ENCODE measurements at places on chromosomes 11 and 22.

- DNase-seq = no peak
Observed at GRCh38 chr22:21803811-21804249, 63.6 kb downstream of the MAPK1 start.

DNA sequence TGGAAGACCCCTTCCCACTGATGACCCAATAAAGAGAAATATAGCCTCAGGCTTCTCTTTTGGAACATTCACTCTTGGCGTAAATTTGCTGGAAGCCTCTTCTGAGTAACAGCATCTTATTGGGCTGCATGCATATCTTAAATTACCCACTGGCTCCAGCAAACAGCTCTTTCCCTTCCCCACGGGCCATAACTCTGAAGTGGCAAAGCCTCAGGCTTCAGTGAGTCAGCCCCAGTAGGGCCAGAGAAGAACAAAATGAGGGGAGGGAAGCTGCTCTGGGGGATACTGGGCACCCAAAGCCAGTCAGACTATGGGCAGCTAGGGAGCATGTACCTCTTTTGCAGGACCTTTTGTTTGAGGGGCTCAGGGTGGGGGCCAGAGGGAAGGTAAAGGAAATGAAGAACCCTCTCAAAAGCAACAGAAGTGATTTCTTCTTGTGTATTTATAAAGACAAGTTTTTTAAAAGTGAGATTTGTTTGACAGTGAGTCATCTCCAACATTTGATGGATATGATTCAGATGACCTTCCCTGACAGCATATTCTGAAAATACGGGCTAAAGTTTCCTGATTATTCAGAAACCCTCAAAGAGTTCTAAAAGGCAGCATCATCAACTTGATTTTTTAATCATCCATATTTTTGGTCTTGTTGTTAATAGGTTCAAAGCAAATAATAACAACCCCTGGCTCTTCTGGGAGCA, 203.4 kb downstream of the KIF18A start:
- no peak for DNase-seq

- no peak for DNase-seq
Observed at GRCh38 chr11:102626676-102627075, 1.5 kb upstream of the MMP20 start.

GRCh38 chr11:45179686-45180178, 33.3 kb downstream of the PRDM11 start:
- peak; percentile 37 for DNase-seq

GRCh38 chr22:29193021-29193420, 12.7 kb upstream of the EMID1 start:
- no peak for DNase-seq

GRCh38 chr11:28961726-28962125, 853.5 kb downstream of the METTL15 start:
- no peak for DNase-seq

DNA sequence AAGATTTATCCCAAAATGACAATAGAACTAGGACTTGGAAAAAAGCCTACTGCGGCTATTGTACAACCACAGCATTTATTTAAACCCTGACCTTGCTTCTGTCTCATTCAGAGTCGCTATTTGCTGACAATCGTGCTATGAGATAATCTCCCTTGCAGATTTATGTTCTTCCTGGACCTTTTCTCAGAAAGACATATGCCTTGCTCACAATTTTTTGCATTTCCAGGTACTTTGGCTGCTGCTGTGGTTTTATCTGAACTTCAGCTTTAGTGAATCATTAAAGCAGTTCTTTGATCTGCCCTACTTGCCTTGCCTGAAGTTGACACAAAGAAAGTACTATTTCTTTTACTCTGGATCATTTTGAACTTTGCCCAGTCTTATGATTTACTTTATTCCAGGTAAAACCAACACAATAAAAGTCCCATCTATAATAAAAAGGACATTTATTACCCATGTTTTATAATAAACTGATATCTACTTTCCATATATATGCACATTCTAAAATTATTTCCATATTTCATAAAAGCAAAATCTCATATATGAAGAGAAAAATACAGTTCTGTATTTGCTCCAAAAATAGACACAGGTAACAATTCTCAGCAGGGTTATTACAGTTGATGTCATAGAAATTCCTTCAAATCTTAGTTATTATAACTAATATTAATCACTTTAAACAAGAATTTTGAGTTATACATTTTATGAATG, 63.4 kb upstream of the CARD18 start:
- DNase-seq = no peak

- DNase-seq = no peak
Observed at GRCh38 chr11:114886644-114887265, 208.4 kb downstream of the NXPE2 start.

DNA sequence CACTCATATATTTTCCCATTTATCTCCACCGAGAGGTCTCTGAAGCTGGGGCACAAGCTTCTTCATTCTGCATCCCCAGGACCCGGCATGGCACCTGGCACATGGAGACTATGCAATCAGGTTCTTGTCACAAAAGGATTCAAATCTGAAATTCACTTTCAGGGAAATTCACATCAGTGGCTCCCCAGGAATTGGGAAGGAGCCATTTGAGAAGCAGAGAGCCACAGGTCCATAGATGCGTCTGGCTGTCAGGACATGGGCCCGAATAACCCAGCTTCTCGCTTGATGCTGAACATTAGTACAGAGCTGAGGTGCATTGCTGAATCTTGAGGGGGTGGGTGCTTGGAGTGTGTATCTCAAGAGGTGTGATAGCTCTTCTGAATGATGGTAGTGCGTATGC, 82.5 kb downstream of the TSPAN18 start:
- no peak for DNase-seq

DNA sequence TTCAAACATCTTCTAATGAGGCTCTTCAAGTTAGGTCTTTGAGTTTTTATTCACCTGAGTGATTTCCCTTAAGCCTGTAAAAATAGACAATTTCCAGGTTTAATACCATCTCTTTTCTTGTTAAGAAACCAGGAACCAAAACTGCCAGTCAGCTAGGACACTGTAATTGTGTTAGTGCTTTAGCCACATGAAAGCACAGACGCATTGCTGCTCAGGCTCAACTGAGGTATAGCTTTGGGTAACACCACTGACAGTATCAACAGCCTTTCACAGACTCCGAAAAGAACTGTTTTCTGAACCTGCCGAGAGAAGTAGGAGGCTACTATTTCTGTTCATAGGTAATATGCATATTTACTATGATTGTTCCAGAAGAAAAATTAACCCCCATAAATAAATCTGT, 768.7 kb downstream of the ETS1 start:
- no peak for DNase-seq

DNA sequence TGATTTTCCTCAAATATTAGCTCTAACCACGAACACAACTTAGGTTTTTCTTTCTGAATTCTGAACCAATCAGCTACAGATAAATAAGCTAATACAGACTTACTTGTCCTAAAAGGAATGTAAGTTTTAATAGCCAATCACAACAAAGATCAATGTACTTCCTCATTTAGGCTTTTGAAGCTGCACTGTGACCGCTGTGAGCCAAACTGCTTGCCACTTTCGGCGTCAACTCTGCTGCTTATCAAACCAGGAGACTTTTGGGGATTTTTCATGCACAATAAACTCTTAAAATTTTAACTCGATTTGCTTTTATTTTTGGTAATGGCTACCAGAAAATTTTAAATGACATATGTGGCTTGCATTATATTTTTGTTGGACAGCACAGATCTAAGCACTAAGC, 92.5 kb downstream of the TMPRSS5 start:
- no peak for DNase-seq

DNA sequence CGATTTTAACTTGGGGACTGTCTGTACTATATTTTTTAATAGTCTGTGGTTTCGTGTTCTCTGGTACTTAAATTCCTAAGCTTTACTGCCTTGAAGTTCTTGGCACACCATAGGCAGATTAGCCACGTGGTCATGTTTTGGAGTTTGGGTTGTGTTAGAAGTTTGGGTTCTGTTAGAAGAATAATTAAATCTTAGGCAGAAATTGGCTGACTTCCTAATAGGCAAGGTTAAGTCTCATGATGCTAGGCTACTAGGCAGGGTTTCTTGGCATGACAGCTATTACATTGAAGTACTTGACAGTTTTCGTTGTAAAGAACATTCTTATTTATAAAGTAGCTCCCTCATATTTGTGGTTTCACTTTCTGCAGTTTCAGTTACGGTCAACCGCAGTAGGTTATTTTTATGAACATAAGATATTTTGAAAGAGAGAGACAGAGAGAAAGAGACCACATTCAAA, 30.0 kb upstream of the MMP7 start:
- no peak for DNase-seq

GRCh38 chr11:119793335-119793984, 64.5 kb upstream of the NECTIN1 start:
- no peak for DNase-seq

DNA sequence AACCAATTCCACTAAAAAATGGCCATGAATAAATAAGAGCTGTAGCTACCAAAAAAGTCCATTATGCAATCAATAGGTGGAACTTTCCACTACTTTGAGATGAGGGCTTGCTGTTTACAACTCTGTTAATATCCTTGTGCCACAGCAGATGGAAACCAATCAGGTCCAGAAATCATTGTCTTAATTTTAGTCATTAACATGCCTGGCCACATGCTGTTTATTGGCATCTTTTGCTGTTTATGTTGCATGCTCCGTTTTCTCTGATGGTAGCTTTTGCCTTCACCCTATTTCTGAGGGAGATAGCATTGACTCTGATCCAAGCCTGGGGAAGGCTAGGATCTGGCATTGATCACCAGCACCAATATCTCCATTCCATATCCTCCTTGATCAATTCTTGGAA, 192.9 kb upstream of the SEZ6L start:
- no peak for DNase-seq

DNA sequence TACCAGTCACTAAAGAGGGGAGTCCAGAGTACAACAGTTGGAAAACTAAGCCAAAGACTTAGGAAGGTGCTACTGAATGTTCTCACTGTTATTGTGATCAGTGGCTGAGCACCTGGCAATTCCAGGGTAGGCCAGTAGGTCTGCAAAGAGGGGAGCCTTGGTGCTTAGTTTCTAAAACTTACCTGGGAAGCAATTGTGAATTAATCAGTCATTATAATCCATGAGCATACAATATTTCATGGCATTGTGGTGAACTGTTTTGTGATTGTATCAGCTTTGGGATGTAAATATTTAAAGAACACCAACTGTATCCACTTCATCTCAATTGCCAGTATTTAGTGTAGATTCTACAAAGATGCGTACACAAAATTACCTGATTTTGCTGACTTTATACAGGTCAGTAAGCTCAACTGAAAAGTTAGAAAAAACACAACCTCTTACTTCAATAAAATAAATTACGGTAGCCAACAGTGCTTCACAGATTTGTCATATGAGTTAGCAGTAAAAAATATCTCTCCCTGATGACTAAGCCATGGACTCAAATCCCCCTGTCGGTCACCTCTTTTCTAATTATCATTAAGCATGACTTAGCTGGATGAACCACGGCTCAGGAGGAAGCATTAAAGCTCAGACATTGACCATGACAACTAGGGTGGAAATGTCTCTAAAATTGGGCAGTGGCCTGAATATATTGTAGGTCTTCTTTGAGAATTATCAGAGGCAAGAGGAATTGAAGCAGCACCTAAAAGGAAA, 30.8 kb upstream of the SORL1 start:
- DNase-seq = no peak

GRCh38 chr11:45606514-45607281, 58.7 kb downstream of the CHST1 start:
- no peak for DNase-seq

GRCh38 chr22:39897841-39898240, 3.0 kb upstream of the GRAP2 start:
- DNase-seq = no peak

DNA sequence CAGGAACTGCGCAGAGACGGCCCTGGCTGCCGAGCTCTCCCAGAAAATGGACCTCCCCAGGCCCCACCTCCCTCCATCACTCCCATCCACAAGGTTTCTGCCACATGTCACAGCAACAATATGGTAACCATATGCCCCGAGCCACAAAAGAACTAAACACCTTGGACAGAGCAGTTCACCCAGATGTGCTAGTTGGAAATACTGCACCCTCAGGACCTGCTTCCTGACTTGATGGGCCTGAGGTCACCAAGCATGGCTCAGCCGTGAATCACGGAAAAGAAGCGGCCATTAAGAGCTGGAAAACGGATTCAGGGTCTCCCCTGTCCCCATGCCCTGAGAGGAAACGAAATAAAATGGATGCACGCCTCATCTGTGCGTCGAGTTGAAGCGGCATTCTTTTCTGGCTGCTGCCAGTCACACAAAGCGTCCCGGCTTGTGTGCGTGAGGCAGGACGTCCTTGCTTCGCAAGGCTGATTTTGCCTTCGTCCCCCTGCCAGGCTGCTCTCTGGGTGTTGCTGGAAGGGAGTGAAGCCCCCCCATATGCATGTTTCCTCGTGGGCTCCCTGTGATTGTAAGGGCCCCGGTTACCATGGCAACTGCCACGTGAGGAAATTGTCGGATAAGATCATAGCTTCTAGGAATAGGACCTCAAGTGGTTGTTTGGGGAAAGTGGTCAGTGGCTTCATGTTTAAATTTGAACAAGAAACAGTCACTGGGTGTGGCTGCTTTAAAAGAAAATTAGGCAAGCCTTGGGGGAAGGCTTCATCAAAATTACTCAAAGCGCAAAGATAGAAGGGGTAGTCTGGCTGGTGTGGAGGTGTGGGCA, 51.7 kb downstream of the FLI1 start:
- DNase-seq = no peak

GRCh38 chr11:27660171-27660570, 40.1 kb downstream of the BDNF start:
- no peak for DNase-seq

- no peak for DNase-seq
Observed at GRCh38 chr11:11038352-11038751, 180.5 kb upstream of the ZBED5 start.

- DNase-seq = no peak
Observed at GRCh38 chr22:41418717-41419116, 27.9 kb downstream of the TOB2 start.

DNA sequence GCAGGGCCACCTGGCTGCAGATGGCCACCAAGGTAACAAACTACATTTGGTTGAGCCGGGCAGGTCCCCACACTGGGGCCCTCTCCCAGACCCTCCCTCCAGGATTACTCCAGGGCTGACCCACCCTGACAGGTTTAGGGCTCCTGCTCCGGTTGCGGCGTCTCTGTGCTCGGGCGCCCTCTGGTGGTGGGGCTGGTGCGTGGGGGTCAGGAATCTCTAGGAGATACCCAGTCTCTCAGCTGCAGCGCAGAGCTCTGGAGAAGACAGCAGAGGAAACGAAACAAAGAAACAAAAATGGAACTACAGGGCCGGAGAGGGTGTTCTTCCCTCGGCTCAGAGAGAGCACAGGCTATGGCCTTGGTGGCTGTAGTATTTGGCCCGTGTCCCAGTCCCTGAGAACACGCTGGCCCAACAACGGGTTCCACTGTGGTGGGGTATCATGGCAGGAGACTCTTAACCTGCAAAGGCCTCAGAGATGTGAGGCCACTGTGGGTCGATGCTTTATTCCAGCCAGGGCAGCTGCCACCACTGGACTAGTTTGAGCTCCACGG, 2.4 kb downstream of the C11orf96 start:
- DNase-seq = no peak

Measured in SW 1271 (cell line).